Endodermal cell (in vitro differentiated cells): ENCODE measurements at places on chromosomes 13 and 19. TPM values are rescaled to one million over a fixed set of nuclear protein-coding genes. Genes with fewer than 3 reads are reported as not detected.

GRCh38 chr19:48596679-48597465 is 9.7 kb upstream of the SPACA4 start:
- no peaks in the 10 kb centered on the region for H3K4me1 ChIP-seq
- H3K27me3 ChIP-seq: no peaks in the 10 kb centered on the region
- no peak overlapping the region for H3K4me3 ChIP-seq
- H3K36me3 ChIP-seq: no peaks in the 10 kb centered on the region
- H3K27ac ChIP-seq: no peak overlapping the region
- no peak for DNase-seq

Gene CD177
- 3.0 and 3.7 TPM in 2 replicates for total RNA-seq

- H3K27ac ChIP-seq: no peak overlapping the region
- no peak overlapping the region for H3K4me3 ChIP-seq
- H3K4me1 ChIP-seq: no peaks in the 10 kb centered on the region
- DNase-seq: no peak
- H3K36me3 ChIP-seq: no peaks in the 10 kb centered on the region
These were observed 144.5 kb downstream of the TNFRSF19 start for GRCh38 chr13:23714672-23715071.

DNA sequence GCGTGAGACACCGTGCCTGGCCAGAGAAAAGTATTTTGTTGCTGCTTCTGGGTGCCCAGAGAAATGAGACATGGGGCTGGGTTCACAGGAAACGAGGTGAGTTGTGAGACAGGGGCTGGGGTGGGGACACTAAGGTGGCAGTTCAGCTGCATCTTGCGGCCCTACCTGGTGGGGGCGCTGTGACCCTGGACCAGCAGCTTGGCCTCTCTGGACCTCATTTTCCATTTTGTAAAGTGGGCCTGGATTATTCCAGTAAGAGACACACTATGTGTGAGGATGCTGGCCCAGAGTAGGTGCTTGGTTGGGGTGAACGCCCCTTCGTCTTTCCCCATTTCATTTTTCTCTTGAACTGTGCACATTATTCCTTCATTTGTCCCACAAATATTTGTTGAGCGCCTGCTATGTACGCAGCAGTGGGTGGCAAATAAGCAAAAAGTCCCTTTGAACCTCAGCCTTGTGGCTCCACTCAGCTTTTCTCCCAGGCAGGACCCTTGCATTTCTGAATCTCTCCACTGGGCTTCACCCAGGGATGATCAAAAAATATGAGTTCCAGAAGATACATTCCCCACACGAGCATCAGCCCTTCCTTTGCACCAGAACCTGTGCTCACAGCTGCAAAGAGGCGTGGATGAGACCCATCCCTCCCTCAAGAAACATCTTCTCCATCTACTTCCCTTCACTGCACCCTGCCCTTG is 26.6 kb upstream of the OR10H1 start:
- DNase-seq: no peak
- H3K4me3 ChIP-seq: no peak overlapping the region
- no peaks in the 10 kb centered on the region for H3K27me3 ChIP-seq
- H3K27ac ChIP-seq: no peak overlapping the region

GRCh38 chr19:17209126-17210036 is 5.8 kb upstream of the USE1 start:
- DNase-seq: peak; percentile 100
- H3K27ac ChIP-seq: no peak overlapping the region
- H3K4me3 ChIP-seq: no peak overlapping the region
- H3K4me1 ChIP-seq: peaks cover 1% of the 10 kb centered on the region
- peaks cover 37% of the 10 kb centered on the region for H3K36me3 ChIP-seq

GRCh38 chr13:94233401-94233800 is 246.1 kb downstream of the DCT start:
- H3K4me3 ChIP-seq: no peak overlapping the region
- H3K36me3 ChIP-seq: no peaks in the 10 kb centered on the region
- no peak overlapping the region for H3K27ac ChIP-seq
- DNase-seq: no peak
- H3K4me1 ChIP-seq: no peaks in the 10 kb centered on the region

DNA sequence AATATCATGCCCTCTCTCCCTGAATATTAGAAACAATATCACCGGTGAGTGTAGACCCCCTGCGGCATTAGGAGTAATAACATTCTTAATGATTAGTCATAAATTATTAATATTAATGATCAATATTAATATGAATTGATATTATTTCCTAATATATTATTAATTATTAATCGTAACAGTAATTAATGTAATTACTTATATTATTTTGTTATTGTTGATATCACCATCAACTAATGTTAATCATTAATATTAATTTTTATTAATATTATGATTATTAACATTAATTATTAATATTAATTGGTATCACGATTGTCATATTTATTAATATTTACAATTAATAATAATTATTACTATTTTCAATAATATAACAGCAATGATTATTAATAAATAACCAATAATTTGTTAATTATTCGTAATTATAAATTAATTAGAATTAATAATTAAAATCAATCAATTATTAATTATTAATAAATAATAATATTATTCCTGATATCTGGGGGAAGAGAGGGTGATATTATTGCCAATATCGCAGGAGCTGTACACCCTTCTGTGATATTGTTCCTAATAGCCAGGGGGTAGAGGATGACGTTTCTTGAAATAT is 528.8 kb upstream of the PCDH20 start:
- H3K36me3 ChIP-seq: no peaks in the 10 kb centered on the region
- DNase-seq: no peak
- no peaks in the 10 kb centered on the region for H3K27me3 ChIP-seq
- H3K4me1 ChIP-seq: no peaks in the 10 kb centered on the region
- no peak overlapping the region for H3K27ac ChIP-seq

DNA sequence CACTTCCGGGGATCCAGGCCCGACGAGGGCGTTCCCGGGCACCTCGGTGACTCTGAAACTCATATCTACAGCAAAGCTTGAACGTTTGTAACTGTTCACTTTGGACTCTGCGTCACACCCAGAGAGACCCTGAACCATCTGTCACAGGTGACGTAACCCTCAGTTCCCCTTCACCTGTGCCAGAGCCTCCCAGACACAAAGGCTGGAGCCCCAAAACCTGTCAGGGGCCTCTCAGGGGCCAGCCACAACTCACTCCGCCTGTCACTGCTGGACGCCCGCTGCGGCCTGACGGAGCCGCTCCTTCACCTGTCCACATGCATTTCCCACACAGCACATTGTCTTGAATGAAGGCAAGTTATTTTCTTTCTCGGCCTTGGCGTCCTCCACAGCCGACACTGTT is 8.0 kb downstream of the RASA3 start:
- H3K4me1 ChIP-seq: no peaks in the 10 kb centered on the region
- H3K27me3 ChIP-seq: no peaks in the 10 kb centered on the region
- H3K4me3 ChIP-seq: no peak overlapping the region
- H3K27ac ChIP-seq: no peak overlapping the region

GRCh38 chr13:24842549-24843274 is 78.7 kb downstream of the RNF17 start:
- no peak overlapping the region for H3K4me3 ChIP-seq
- H3K27me3 ChIP-seq: no peaks in the 10 kb centered on the region
- DNase-seq: no peak
- H3K4me1 ChIP-seq: no peaks in the 10 kb centered on the region
- no peaks in the 10 kb centered on the region for H3K36me3 ChIP-seq
- H3K27ac ChIP-seq: no peak overlapping the region

Gene SSC5D
- total RNA-seq: 1.2 and 1.4 TPM in 2 replicates

DNA sequence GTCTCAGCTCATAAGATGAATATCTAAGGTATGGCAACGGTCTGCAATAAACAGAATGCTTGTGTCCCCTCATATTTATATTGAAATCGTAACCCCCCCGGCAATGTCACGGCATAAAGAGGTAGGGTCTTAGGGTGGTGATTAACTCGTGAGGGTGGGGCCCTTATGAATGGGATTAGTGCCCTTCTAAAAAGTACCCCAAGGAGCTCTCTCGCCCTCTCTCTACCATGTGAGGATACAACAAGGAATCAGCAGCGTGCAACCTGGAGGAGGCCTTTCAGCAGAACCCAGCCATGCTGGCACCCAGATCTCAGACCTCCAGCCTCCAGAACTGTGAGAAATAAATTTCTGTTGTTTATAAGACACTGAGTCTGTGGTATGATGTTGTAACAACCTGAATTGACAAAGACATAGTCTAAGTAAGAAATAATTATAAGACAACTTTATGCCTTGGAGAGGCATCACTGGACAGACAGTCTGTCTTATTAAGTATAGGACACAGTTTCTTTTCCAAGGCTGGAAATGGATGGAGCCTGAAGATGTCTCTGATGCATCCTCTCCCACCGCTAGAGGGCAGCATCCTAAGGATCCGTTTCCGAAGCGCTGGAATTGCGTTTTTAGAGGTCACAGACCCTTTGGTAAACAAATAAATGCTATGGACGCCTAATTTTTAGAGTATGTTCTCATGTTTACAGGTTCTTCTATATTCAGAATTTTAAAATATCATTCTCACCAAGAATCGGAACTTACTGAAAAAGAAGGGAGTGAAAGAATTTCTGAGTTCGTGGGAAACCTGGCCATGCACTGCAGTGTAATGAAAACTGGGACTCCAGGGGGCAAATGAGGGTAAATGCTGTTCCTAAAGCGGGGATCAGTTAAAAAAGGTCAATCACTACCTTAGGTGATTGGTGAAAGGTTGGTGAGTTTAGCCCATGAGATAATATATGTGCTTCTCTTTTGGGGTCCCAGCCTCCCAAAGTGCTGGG is 13.3 kb upstream of the LEUTX start:
- no peaks in the 10 kb centered on the region for H3K4me1 ChIP-seq
- H3K4me3 ChIP-seq: no peak overlapping the region
- H3K27ac ChIP-seq: no peak overlapping the region
- H3K36me3 ChIP-seq: no peaks in the 10 kb centered on the region
- peak; percentile 85 for DNase-seq

Gene CCL25
- not detected in 2 replicates for total RNA-seq

DNA sequence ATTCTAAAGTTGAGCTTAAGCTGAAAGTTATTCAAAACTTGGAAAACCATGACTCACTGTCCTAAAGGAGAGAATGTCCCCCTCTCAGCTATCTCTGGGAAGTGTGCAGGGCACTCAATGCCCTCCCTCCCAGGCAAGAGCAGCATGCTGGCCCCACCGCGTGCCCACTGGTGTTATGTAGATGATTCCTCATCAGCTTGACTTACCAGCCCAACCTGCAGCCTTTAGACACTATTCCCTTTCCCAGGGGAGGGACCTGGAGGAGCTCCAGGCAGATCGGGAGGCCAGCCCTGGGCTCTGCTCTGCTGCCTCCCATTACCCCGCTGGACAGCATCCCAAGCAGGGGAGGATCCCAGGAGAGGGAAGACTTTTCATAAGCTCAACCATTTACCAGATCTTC is 124.6 kb downstream of the FGF14 start:
- no peak overlapping the region for H3K27ac ChIP-seq
- no peaks in the 10 kb centered on the region for H3K4me1 ChIP-seq
- H3K4me3 ChIP-seq: no peak overlapping the region
- H3K27me3 ChIP-seq: no peaks in the 10 kb centered on the region
- H3K36me3 ChIP-seq: no peaks in the 10 kb centered on the region
- DNase-seq: no peak

DNA sequence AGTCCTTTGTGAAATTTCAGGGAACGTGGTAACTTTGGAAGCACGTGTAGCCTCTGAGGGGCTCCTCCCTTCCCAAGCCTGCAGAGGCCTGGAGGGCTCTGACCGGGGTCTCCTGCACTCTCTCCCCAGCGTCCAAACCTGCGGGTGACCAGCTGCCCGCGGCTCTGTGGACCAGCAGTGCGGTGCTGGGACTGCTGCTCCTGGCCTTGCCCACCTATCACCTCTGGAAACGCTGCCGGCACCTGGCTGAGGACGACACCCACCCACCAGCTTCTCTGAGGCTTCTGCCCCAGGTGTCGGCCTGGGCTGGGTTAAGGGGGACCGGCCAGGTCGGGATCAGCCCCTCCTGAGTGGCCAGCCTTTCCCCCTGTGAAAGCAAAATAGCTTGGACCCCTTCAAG is 2.7 kb upstream of the TPGS1 start:
- peaks cover under 1% of the 10 kb centered on the region for H3K27me3 ChIP-seq
- no peaks in the 10 kb centered on the region for H3K4me1 ChIP-seq
- no peak overlapping the region for H3K27ac ChIP-seq
- DNase-seq: peak; percentile 35
- H3K36me3 ChIP-seq: peaks cover 4% of the 10 kb centered on the region
- H3K4me3 ChIP-seq: no peak overlapping the region

DNA sequence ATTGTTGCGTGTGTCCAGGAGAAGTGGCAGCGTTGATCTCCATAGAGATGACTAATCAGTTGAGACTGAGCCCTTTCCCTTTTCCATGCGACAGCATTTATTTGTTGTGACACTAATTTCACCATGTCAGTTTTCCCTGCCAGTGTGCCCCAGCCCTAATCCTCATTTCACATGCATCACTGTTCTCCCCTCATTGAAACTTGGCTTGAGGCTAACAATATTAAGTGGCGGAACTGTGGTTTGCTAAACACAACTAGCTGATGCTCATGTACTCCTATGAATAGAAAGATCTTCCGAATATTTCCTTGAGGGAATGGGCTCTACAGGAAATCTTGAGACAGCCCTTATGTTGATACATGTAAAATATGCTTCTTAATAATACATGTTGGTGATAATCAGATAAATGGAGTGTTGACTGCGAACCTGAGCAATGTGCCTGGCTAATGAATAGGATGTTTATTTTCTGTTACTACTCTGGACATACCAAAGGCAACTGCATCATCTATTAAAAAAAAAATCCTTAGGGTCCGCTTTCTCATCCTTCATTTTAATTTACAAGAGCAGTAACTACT is 258.6 kb downstream of the ATP8A2 start:
- H3K36me3 ChIP-seq: no peaks in the 10 kb centered on the region
- H3K27me3 ChIP-seq: no peaks in the 10 kb centered on the region
- H3K4me3 ChIP-seq: no peak overlapping the region
- no peaks in the 10 kb centered on the region for H3K4me1 ChIP-seq
- DNase-seq: no peak
- peak overlapping the region; percentile 36 for H3K27ac ChIP-seq

DNA sequence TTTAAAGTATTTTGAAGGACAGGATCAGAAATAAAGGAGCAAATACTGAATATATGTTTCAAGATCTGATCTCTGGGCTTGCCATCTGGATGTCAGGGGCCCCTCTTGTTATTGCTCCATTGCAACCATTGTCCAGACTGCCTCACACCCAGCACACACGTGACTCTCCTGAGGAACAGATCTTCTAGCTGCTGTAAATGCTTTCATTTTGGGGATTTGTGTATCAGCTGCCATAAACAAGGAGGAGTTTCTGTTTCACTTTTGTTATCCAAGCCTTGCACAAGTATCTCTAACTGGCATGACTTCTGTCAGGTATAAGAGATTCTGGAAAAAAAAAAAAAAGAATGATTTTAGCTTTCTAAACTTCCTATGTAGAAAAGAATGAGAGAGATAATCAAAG is 1624.1 kb upstream of the PRR20A start:
- H3K4me3 ChIP-seq: no peak overlapping the region
- H3K4me1 ChIP-seq: no peaks in the 10 kb centered on the region
- H3K27ac ChIP-seq: no peak overlapping the region
- H3K27me3 ChIP-seq: no peaks in the 10 kb centered on the region

DNA sequence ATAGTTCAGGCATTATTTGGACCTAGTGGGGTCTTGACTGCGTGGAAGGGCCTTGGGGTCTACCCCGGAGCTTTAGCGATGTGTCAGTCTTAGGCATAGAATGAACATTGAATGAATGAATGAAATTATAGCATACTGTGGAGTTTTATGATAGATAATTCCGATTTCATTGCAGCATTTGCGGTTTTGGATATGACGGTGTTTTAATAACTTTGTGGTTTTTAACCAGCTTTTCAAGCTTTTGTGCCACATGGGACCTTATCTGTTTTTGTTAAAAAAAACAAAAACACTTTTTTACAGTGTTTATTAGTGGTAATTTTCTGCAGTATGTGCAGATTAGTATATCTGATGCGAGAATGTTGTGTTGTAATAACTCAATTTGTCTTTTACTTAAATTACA is 696 bp downstream of the NUP58 start:
- no peak for DNase-seq
- H3K4me3 ChIP-seq: peak overlapping the region; percentile 100
- peaks cover 24% of the 10 kb centered on the region for H3K27me3 ChIP-seq
- H3K27ac ChIP-seq: no peak overlapping the region
- H3K4me1 ChIP-seq: no peaks in the 10 kb centered on the region
- H3K36me3 ChIP-seq: peaks cover 24% of the 10 kb centered on the region

Gene ZNF43
- 51.4 and 60.6 TPM in 2 replicates for total RNA-seq
